Stimulated activated CD8-positive, alpha-beta memory T cell treated with anti-CD3 and anti-CD28 coated beads, Interleukin-7, amount 100 ng/mL, for 24 hours (primary cell): ENCODE measurements at places on chromosomes 1 and 21.

DNA sequence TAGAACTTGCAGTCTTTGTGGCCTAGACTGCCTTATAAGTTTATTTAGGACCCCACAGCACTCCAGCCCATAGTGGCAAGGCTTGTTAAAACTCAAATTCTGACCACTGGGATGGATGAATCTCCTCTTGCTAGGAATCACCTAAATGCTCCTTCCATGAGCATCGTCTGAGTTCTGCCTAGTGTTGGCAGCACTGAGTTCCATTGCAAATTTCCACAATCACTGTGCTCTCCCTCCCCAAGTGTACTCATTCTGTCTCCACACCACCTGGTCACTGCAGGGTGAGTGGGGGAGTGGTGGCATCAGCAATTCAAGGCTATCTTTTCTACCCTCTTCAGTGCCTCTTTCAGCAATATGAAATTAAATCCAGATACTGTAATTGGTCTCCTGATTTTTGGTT is 46.7 kb upstream of the PTBP2 start:
- no peak for DNase-seq

- DNase-seq, result no peak
These were observed 80.5 kb upstream of the SOX13 start for GRCh38 chr1:203992440-203992839.

DNA sequence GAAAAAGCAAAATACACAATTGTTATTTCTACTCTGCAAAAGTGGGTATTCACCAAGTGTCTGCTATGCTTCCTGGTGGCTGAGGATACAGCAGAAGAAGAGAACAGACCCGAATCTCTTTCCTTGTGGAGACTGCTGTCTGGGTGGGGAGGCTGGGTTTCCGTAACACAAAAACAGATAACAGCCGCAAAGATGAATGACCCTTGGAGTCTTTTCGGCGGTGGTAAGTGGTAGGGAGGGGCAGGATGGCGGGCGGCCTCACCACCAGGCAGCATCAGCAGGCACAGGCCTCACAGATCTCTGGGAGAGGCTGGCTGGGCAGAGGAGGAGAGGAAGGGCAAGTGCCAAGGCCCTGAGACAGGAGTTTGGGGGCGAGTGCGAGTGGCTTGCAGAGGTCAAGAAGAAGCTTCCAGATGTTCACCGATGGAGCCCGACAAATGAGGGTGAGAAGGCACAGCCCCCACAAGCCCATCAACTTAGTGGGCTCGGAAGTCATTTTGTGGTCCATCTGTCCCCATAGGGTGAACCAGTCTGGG is 164.2 kb downstream of the RHOU start:
- DNase-seq, result no peak

DNA sequence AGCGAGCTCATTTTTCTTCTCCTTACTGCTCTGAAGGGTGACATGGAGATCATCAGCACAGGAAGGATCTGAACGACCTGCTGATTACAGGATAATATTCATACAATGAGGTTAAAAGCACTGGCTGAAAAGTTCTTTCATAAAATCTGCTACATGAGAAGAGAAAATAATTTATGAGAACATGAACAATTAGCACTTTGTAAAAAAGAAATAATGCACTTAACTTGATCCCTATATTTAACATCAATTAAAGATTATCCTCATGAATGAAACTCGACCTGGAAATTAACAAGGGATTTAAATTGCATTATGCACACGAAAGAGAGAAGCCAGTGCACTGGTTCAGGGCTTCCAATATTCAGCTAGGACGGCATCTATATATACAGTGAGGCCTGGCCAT is 46.6 kb downstream of the RRAGC start:
- DNase-seq, result no peak

DNA sequence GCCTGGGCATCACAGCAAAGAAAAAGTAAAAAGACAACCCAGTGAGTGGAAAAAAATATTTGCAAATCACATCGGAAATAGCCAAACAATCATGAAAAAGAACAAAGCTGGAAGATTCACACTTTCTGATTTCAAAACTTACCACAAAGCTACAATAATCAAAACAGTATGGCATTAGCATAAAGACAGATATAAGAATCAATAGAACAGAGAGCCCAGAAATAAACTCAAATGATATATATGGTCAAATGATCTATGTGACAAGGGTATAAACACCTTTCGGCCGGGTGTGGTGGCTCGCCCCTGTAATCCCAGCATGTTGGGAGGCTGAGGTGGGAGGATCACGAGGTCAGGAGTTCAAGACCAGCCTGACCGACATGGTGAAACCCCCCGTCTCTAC is 13.5 kb downstream of the ACOT7 start:
- no peak for DNase-seq

DNA sequence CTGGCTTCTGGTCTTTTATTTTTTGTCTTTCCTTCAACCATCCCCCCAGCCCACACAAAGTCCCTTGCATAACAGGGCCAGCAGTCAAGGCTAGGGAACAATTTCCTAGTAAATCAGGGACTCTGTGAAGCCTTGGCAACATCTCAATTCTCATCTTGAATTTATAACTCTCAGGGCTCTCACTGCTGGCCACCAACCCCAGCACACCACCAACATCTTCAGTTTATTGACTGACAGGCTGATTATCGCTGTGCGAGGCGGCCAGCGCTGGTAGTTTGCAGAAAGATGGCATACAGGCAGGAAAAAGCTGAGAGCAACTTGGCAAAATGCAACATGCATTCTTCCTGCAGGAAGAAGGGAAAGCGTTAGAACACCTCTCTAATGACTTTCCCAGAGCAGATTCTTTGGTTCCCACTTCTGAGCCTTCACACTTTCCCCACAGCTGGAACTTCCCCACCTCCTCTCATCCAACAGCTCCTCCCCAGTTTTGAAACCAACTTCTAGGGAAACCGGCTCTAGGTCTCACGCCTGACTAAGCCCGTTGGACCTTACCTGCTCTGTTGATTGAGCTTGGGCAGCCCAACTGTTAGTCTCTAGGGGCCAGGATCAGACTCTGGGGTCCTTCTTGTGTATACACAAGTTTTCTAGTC is 26.3 kb upstream of the CSF1 start:
- no peak for DNase-seq

GRCh38 chr1:34419663-34420136 is 243.0 kb downstream of the C1orf94 start:
- no peak for DNase-seq

DNA sequence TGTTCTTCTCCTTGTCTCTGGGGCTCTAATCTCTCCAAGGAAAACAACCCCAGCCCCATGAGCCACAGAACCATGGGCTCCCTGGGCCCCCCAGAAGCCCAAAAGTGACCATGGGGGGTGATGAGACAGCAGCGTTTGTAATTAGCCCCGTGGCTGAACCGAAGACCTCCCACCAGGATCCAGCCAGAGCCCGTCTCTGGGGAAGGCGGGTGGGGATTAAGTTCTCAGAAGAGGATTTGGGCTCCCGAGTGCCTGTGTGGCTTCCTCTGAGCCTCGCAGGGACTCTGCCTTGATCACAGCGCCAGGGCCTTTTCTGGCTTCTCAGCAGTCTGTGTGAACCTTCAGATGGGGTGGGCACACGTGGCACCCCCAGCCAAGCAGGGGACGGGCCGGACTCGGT is 77.0 kb downstream of the ALPL start:
- no peak for DNase-seq

- no peak for DNase-seq
These were observed 32.0 kb downstream of the CAMK2N1 start for GRCh38 chr1:20454004-20454403.

DNA sequence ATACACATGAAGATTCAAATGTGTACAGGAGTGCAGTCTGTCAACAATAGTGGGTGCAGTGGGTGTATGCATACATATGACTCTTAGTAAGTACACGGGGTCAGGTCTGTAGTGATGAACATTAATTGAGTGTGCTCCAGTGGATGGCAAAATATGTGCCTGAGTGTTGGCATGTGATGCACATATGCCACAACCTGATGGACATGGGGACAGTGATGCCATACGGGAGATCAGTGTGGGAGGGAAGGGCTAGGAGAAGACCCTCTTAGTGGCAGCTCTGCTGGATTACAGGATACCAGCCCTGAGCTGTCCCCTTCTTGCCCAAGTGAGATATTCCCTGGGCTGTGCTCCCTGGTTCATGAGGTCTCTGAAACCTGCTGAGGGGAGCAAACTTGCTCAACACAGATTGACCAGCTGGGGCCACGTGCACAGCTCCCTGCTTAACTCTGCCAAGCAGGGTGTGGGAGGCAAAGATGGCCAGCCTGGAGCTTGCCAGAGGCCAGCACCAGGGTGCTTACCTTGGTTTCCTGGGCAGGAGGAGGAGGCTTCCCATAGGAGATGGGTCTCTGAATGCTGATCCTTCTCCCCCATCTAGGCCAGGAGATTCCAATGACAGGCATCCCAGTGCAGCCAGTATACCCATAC is 2.2 kb downstream of the SHISA4 start:
- DNase-seq, result no peak

DNA sequence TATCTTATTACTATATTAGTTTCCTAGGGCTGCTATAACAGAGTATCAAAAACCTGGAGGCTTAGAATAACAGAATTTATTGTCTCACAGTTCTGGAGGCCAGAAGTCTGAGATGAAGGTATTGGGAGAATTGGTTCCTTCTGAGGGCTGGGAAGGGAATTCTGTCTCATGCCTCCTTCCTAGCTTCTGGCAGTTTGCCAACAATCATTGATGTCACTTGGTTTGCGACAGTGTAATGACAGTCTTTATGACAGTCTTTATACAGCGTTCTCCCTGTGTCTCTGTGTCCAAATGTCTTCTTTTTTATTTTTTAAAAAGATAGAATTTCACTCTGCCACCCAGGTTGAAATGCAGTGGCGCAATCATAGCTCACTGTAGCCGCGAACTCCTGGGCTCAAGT is 15.8 kb upstream of the CENPF start:
- DNase-seq, result no peak

DNA sequence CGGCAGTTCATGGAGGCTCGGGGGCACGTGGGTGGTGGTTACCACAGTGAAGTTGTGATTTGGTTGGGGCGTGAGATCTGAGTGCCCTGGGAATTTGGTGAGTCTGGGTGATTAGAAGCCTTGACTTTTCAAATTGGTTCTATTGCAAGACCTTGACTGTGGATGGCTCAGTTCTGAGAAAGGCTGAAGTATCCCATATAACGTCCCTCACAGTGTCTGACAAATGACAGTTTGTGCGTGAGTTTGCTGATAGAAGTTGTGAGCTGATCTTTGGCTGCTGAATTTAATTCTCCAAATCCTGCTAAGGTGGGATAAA is 549 bp downstream of the MSH4 start:
- DNase-seq, result no peak

GRCh38 chr1:211323156-211324063 is 3.2 kb upstream of the TRAF5 start:
- DNase-seq, result peak; percentile 28

DNA sequence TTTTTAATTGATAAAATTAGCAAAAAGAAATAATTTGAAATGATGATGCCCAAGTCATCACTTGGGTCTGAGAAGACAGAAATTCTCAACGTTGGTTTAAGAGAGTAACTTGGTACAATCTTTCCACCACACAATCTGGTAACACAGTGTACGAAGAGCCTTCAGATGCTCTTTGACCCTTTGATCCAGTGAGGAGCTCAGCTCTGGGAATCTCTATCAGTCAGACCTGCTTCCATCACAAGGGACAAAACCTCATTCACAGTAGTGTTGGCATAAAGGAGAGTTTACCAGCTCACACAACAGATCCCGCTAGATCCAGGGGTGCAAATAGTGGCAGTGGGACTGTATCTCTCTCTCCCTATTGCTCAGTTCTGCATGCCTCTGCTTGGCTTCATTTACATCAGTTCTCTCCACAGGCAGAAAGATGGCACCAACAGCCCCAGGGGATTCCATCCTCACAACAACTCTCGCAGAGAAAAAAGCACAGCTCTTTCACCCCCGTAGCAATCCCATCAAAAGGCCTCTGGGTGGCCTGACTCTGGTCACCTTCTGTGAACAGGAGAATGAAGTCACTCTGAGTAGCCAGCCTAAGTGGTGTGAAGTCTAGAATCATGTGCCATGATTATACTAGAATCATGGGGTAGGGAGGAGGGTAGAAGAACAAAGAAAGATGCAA is 119.7 kb downstream of the ZNF281 start:
- no peak for DNase-seq

- no peak for DNase-seq
These were observed 67.8 kb downstream of the VPS26C start for GRCh38 chr21:37199057-37199924.

DNA sequence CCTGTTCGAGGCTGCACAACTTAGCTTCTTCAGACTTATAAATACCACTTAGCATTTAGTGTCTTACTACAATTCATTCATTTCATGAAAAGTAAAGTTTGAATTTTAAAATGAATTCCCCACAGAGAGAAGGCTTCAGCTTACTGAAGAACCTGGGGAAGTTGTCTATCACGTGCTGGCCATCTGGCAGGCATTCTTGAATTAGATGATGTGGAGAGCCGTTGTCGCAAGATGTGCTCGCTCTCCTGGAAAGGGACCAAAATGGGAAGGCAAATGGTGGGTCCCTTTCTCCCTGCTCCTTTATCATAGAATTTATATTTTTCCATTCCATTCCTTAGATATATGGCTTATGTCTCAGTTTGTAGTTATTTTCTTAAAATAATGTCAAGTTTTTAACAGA is 90.5 kb downstream of the CD247 start:
- DNase-seq, result no peak

GRCh38 chr1:103416681-103417286 is 108.7 kb upstream of the RNPC3 start:
- DNase-seq, result no peak

- no peak for DNase-seq
These were observed 13.5 kb upstream of the HJV start for GRCh38 chr1:146035048-146035423.

DNA sequence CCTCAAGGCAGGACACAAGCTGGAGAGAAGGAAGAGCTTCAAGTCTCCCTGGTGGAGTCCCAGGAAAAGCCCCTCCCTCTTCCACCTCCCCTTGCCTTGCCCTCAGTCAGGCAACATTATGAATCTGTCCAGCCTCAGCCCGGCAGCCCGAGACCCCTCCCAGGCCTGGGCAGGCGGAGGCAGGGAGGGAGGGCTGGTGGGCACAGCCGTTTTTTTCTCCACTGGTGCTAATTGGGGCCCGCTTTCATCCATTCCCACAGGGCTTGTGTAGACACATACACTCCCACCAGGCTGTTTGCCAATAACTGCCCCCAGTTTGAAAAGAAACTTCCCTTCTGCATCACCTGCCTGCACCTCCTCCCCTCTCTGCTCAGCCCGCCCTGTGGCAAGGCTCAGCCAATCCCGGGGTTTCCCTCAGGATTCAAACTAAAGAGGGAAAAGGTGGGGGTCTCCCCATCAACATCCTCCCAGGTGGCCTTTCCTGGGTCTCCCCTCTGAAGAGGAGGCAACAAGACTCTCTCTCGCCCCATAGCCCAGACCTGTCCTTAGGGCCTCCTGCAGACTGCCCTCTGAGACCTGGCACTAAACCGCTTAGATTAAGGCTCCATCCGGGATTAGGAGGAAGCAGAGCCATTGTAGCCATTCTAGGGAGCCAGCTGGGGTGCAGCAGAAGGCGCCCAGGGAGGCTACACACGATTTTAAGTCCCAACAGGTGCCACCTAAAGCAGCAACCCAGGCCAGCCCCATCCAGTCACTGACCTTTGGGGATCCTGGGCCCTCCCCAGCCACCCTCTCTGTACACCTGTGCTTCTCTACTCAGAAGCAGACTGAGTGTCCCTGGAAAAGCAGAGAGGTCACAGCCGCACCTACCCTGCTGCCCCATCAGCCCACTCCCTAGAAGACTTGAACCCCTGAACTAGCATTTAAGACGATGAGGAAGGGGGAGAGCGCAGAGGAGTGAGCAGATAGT is 3.5 kb downstream of the IGSF9 start:
- DNase-seq, result no peak

GRCh38 chr1:198168227-198168626 is 11.4 kb downstream of the NEK7 start:
- no peak for DNase-seq

- no peak for DNase-seq
These were observed 64.2 kb upstream of the RCC1 start for GRCh38 chr1:28441674-28442073.
